Amygdala (tissue), 56 donors: ENCODE measurements at places on chromosomes 3 and 15.

DNA sequence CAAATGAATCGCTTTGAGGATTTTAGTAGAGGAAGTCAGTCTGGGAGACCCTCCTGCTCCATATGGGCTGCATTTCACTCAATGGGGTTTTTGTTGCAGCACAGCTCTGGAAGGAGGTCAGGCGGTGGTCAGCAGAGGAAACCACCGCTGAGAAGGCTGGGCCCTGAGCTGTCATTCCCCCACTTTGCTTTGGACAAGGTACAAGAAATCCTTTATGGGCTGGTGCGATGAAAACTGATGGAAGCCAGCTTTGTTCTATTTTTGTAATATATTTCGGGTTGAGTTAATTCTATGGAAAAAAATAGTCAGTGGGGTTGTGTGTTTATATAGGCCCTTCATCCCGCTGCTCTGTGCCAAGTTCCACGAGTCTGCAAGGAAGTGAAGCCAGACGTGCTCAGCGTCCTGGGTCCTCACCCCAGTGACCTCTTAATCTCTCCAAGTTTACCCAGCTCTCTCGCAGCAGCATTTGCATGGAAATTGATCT, 157.1 kb upstream of the TMC3 start:
- no peak for DNase-seq

- DNase-seq = no peak
These were observed 10.6 kb upstream of the PARL start for GRCh38 chr3:183895296-183895695.

- DNase-seq = no peak
These were observed 55.8 kb downstream of the TRIM71 start for GRCh38 chr3:32873531-32874130.

GRCh38 chr15:73771385-73772045, 18.4 kb upstream of the INSYN1 start:
- DNase-seq = no peak

DNA sequence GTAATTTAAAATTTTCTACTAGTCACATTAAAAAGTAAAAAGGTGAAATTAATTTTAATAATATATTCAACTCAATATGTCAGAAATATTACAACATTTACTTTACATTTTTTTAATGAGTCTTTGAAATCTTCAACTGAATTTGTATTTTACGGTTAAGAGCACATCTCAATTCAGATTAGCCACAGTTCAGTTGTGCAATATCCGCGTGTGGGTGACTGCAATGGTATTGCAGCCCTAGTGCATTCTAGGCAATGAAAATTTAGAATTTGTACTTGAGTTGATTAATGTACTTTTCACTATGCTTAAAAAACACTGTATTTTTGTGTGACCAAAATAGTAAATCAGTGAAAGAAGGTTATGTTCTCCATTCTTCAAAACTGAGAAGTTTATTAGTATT, 57.3 kb downstream of the CEP63 start:
- no peak for DNase-seq
